ENCODE measurements at places on chromosomes 5 and 9. TPM values are rescaled to one million over a fixed set of nuclear protein-coding genes. Genes with fewer than 3 reads are reported as not detected.

GRCh38 chr9:124660341-124660801 lies 110.7 kb downstream of the NR6A1 start:
- DNase-seq: no peak

DNA sequence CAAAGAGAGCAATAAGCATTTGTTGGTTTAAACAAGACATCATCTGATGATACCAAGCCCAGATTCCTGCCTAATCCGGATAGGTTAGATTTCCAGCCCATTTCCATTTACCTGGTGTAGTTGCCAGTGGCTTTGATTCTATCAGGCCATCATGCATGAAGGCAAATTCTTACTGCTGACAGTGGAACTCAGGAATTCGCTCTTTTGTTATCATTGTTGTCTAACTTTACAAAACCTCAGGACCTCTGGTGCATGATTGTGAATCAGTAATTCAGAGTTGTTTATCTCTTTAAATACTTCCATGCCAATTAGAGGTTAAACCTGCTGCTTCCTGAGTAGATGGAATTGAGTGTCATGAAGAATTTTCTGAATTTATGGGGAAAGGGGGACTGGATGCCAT lies 76.5 kb downstream of the C9orf152 start:
- no peak for DNase-seq

DNA sequence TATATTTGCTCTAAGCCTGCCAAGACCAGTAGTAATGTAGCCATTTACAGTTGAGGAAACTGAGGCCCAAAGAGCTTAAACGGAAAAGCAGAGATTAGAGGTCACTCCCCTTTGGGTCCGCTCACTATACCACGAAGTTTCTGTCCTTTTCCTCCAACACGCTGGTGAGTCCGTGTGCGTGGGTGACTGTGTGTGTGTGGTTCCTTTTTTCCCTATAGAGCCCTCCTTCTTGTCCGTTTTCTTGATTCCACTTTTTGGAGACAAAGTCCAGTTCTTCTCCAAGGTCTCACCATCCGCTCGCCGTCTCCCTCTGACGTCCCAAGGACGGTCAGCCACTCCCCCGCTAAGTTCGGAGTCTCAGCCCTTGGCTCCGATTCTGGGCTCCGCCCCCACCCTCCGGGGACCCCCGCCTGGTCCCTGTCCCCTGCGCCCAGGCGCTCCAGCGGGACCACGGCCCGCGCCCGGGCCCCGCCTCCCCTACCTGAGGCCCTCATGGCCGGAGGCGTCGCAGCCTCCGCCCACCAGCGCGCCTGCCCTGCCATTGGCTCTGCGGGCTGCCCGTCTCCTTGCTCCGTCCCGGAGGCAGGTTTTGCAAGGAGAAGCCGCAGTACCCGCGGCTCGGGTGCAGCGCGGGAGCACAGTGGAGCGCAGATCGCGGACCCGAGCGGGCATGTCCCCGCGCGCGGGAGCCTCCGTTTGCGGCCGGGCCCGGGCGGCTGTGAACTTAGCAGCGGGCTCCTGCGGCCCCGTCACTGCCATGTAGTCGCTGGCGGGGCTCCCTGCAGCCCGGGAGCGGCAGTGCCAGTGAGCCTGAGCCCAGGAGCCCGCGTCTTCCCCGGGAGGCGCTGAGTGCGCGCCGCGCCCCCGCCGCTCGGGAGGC lies at the start of gene MAST4:
TSS of gene MAST4 (plus strand) at position 638 of the 880 bp plus-strand sequence. CDS start 263 bp downstream, outside the sequence.
- DNase-seq: peak; percentile 93

- DNase-seq: peak; percentile 14
Observed at GRCh38 chr5:108747774-108748400, at the start of gene FER. Gene FER, plus strand, starts transcription at chr5:108747897. Its CDS starts 50,286 bp downstream, at chr5:108798183.

DNA sequence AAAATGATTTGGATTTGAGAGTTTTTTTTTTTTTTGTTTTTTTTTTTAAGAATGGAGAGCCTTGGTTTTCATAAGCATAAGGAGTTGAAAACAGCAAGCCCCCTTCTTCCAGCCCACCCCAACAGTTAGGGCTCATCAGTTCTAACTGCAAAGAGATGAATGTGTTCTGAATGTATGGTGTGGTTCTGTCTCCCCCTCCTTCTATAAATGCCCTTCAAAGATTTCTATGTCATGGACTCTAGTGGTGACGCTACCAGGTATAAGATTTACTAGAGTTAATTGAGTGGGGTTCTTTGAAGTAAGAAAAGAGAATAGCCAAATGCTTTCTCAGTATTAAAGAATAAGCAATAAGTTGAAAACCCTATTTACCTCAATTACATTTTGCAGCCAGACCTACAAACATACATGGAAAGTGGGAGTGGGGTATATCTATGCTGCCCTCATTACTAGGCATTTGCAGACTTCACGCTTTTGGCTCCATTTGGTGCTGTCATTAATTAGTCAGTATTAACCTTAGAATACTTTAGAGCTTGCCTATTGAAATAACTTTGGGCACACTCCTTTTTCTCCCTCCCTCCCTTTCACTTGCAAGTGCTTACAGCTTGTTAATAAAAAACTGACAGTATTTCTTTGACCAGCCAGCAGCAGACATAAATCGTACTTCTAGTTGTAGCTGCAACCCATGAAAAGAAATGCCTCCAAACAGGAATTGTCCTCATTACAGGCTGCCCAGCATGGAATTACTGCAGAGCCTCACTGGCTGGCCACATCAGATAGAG lies 667.2 kb upstream of the ZNF608 start:
- DNase-seq: no peak

The CARD9 gene
- total RNA-seq: 8.2 TPM

GRCh38 chr5:35009019-35009418 lies 38.7 kb downstream of the AGXT2 start:
- DNase-seq: no peak

The IFNB1 gene
- not detected for total RNA-seq

GRCh38 chr5:173969167-173970049 lies 19.6 kb upstream of the C5orf47 start:
- DNase-seq: no peak

- no peak for DNase-seq
Observed at GRCh38 chr5:111124793-111125192, 32.6 kb downstream of the WDR36 start.

DNA sequence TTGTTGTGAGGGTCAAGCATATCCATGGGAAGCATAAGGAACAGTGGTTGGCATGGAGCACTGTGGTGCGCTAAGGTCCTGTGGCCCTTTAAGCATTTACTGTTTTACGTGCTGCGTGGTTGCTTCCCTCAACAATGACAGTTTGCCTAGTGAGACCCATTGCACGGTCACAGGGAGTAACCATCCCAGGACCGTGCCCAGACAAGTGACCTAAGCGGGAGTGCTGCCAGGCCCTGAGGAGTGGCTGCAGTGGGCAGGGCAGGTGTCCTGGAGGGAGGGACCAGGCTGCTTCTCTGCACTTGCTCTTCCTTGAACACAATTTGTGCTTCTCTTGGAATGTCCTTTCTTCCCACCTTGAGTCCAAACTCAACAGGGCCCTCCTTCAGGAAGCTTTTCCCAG lies 64.6 kb downstream of the RGS3 start:
- DNase-seq: peak; percentile 66

DNA sequence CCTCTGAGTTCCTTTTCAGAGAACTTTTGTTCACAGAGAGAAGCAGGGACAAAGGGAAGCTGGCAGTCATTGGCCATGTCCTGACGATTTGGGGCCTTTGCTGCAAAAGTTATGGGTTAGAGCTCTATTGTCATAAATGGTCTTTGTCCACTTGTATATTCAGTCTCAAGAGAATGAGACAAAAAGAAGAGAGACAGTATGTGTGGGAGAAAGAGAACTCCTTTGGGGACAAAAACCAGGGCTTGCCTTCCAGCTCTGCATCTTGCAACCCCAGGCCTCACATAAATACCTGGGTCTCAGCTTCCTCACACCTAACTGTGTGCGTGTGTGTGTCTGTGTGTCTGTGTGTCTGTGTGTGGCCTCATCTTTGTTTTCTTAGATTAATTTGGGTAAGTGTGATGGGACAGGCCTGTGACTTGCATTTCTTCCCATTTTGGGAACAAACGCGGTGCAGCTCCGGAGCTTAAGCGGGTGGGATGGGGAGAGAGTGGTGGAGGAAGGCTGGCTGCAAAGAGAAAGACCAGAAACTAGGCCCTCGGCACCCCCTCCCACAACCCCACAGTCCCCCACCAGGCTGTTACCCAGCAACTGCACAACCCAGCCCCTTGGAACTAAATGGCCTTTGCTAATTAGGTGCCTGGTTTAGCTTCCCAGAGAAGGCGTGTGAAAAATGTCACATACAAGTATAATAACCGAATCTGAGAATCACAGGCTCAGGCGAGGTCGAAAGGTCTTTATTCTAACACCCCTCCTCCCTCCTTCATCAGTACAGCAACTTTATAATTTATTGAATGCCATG lies 376.9 kb downstream of the CDK5RAP2 start:
- no peak for DNase-seq

GRCh38 chr9:107274953-107275422 lies 8.1 kb upstream of the RAD23B start:
- DNase-seq: no peak

The TMEM38B gene
- 12.6 TPM for total RNA-seq

DNA sequence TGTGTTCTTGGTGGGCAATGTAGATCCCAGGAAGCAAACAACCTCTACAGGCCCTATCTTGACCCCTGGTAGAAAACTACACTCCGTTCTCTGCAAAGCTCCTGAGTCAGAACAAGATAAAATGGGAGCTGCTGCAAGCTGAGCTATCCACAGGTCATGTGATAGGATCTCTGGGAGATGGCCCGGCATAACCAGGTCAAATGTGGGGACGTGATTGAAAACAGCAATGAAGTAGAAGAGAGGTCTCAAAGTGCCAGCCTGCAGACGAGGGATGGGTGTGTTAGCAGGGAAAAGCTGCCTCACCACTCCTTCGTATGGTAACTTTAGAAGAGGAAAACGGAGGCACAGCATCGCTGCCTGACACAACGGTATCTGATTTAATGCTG lies 25.0 kb downstream of the NRG2 start:
- no peak for DNase-seq

GRCh38 chr5:58462623-58463230 lies 2.8 kb upstream of the PLK2 start:
- peak; percentile 61 for DNase-seq

GRCh38 chr9:137589441-137590122 lies 730 bp downstream of the ZMYND19 start:
- DNase-seq: no peak

The DNM1 gene
- total RNA-seq: 135 TPM

DNA sequence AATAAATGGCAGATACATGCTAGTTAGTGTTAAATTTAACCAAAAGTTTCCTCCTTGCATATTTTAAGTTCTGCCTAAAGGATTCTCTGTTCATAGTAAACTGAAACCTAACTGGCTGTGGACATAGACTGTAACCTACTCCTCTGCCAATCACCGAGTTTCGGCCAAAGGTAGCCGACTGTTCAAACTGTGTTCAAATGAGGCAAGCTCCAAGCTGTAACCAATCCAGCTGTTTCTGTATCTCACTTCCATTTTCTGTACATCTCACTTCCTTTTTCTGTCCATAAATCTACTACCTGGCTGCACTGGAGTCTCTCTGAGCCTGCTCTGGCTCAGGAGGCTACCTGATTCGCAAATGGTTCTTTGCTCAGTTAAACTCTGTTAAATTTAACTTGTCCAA lies 44.1 kb downstream of the KCNV2 start:
- no peak for DNase-seq

DNA sequence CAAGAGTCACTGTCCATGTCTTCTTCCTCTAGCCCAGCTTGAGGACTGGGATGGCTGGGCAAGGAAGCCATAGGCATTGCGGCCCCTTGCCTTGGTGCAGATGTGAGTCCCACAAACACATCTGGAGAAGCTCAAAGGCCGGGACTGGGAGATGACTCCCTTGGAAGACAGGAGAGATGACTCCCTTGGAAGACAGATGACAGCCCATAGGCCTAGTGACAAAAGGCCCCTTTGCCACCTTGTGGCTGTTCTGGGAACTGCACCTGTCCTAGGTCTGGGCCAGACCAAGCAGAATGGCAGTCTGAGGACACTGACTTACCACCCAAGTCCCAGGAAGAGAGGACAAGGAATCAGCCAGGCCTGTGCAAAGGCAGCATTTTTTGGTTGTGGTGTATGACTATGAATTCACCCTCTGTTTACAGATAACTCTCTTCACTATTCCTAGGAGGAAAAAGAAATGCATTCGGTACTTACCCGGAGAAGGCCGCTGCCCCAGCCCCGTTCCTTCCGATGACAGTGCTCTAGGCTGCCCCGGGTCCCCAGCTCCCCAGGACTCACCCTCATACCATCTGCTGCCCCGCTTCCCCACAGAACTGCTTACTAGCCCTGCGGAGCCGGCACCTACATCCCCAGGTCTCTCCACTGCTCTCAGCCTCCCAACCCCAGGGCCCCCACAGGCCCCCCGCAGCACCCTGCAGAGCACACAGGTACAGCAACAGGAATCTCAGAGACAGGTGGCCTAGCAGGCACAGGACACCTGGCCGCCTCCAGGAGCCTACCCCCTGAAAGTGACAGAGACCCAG lies 30.8 kb downstream of the SKP1 start:
- DNase-seq: peak; percentile 85

DNA sequence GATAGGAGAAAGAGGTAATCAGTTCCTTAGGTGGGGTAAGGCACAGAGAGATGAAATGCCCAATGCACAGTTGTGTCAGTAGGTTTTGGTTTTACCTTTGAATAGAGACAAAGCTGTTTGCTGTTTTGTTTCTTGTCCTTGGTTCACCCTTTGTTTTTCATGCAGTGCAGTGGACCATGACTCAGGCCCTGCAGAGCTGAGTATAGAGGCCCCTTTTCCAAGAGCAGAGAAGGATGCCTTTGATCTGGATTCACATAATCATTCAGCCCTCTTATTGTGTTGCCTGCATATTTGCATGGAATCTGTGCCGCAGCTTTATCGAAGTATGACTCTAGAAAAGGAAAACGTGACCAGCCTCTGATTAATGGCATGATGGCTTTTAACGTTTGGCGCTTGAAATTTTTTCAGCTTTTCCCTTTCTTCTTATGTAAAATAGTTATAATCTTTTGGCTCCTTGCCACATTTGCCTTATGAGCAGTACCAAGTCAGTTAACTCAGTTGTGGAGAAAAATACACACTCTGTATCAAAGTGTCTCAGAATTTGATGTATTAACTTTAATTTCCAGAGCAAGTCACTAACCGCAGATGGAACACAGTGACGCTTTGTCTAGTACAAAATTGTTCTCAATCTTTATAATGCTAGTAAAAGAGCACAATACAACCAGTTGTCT lies 197.6 kb downstream of the KDM4C start:
- DNase-seq: no peak

DNA sequence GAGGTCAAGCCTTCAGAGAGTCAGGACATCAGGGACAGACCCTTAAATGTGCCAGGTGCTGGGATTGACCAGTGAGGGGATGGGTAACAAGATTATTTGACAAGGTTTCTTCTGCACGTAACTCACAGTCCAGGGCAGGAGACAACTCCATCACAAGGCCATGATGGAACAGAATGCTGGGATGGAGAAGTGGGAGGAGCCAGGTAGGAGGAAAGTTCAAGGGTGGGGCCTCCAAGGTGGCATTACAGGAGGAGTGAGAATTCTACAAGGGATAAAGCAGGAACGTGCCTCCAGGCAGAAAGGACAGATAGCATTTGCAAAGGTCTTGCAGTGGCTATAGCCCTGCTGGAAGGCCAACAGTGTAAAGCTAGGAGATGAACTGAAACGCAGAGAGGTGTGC lies 102.2 kb downstream of the FGF18 start:
- no peak for DNase-seq

All from mucosa of gallbladder (tissue), 1 donor.